ENCODE measurements at places on chromosomes 16 and 17. TPM values are rescaled to one million over a fixed set of nuclear protein-coding genes. Genes with fewer than 3 reads are reported as not detected.

The TPSAB1 gene
- not detected for total RNA-seq

The MYH11 gene
- 0.11 TPM for total RNA-seq

The TPSD1 gene
- total RNA-seq: not detected

The MYO15B gene
- total RNA-seq: 5.6 TPM

The SLC22A31 gene
- not detected for total RNA-seq

The TOX3 gene
- total RNA-seq: not detected

The VASN gene
- total RNA-seq: 130 TPM

The C16orf90 gene
- total RNA-seq: not detected

The MT1H gene
- total RNA-seq: not detected

The SLC46A1 gene
- 7.0 TPM for total RNA-seq

The USP43 gene
- total RNA-seq: 0.26 TPM

The CDK5R1 gene
- total RNA-seq: 0.54 TPM

The FOXN1 gene
- 0.11 TPM for total RNA-seq
